Calu3 (cell line): ENCODE measurements at places on chromosomes 3 and 15. TPM values are rescaled to one million over a fixed set of nuclear protein-coding genes. Genes with fewer than 3 reads are reported as not detected.
A peak's percentile ranks its signal among the peaks of the same experiment; 100 is the strongest.

- DNase-seq = no peak
Measured at GRCh38 chr15:100988297-100988696, 69.1 kb downstream of the LRRK1 start.

GRCh38 chr15:74783072-74783807 is 1.4 kb downstream of the CSK start:
- peak; percentile 35 for DNase-seq

DNA sequence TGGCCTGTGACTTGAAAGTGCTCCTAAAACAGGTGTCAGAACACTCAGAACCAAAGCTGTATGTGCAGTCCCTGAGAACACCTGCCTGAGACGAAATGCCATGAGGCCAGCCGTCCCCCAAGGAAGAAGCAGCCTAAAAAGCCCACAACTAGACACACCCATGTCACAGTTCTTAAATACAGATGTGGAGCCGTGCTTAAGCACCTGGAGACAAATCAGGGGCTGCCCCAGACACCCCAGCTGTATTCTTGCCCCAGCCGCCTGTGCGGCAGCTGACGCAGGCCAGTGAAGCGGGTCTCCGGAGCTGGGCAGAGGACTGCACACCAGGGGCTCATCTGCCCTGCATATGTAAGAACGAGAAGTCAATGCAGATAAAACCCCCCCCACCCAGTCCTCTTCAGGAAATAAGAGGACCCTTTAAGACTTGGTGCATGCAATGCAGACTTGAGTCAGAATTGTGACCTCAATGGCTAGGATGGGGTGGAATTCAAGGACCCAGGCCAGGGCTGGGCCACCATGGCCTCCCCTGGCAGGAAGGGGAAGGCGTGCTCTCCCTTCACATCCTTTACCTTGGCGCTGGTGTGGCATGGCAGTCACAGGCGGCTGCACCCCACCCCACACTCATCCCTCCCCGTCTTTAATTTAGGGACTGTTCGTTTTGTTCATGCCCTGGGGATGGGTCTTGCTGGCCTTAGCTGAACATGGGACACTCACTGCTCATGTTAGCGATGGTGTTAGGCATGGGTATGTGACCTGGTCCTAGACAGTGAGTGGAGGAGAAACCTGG is 27.7 kb upstream of the PLXNA1 start:
- DNase-seq = no peak

The OR5K2 gene
- not detected in 2 replicates for total RNA-seq

The IGDCC3 gene
- total RNA-seq = not detected in 2 replicates

The CCRL2 gene
- 0.54 TPM in 1 of 2 replicates, not detected in the other for total RNA-seq

The AADACL2 gene
- not detected in 2 replicates for total RNA-seq

- no peak for DNase-seq
Measured at GRCh38 chr3:170852324-170852723, 17.7 kb downstream of the RPL22L1 start.

The GPR87 gene
- 1.2 and 1.5 TPM in 2 replicates for total RNA-seq

DNA sequence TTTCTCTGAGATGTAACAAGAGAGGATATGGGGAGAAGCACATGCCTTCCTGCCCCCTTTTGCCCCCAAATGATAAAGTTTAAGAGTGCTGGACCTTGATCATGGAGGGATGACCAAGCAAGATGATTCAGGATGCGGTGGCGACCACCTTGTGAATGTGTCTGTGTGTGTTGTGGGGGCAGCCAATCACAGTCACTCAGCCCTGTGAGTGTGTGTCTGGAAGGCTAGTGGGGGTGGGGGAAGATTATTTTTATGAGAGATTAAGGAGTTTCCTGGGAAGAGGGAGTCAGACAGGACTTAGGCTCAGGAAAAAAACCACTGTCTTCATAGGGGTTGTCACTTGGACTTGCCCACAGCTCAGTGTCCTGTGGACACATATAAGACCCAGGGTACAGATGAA is 57.8 kb upstream of the KY start:
- DNase-seq = no peak

The SLC15A2 gene
- 4.6 and 10.7 TPM in 2 replicates for total RNA-seq

DNA sequence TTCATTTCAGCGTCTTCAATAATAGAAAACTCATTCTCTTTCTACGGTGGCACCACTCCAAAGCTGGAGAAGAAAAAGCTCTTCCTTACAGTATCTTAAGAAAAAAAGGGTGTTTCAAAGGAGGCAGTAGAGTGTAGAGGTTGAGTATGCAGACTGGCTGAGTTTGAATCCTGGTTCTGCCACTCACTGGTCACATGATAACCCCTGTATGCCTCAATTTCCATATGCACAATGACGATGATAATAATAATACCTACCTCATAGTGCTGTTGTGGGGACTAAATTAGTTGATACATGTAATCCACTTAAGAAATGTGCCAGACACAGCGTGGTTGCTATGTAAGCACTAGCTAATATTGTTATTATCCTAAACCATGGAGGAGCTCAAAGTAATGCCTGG is 4.5 kb downstream of the ANP32A start:
- DNase-seq = no peak

The LRRC31 gene
- 2.8 and 3.3 TPM in 2 replicates for total RNA-seq

The GRAMD1C gene
- 5.0 and 6.3 TPM in 2 replicates for total RNA-seq

The CIDEC gene
- 0.71 and 1.3 TPM in 2 replicates for total RNA-seq

DNA sequence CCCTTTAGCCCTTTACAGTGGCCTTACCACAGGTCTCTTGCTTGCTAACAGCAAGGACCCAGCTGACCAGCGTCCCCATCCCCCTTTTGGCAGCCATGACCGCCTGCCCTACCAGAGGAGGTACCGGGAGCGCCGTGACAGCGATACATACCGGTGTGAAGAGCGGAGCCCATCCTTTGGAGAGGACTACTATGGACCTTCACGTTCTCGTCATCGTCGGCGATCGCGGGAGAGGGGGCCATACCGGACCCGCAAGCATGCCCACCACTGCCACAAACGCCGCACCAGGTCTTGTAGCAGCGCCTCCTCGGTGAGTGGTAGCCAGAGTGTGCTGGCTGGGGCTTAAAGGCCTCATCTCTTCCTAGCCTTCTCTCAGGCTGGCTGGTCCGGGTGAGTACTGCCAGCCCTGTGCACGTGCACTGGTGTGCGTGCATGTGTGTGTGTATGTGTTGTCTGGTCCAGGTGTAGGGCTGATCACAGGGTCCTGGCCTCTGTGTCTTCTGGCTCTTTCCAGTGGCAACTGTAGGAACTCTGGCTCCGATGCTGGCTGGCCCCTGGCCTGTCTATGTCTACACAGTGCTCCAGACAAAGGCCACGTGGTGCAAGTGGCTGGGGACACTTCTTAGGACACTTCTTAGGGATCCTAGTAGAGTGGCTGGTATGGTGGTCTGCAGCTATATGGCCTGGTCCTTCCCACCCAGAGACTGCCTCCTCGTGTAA is 4.4 kb downstream of the CLK3 start:
- DNase-seq = no peak

DNA sequence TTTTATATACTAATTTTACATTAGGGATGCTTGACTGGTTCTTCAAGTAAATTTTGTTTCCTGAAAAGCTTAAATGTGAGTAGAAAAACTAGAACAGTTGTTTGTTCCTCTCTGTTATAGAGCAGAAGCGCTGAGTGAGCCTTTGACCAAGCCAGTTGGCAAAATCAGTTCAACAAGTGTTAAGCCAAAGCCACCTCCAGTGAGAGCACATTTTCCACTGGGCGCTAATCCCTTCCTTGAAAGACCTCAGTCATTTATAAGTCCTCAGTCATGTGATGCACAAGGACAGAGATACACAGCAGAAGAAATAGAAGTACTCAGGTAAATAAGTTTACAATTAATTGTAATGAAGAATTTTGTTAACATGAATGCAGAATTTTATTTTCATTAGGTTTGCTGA is 14.6 kb downstream of the CAPN7 start:
- DNase-seq = no peak

- no peak for DNase-seq
Measured at GRCh38 chr3:185059766-185060165, 93.1 kb downstream of the C3orf70 start.

The LINS1 gene
- 25.0 and 25.2 TPM in 2 replicates for total RNA-seq

DNA sequence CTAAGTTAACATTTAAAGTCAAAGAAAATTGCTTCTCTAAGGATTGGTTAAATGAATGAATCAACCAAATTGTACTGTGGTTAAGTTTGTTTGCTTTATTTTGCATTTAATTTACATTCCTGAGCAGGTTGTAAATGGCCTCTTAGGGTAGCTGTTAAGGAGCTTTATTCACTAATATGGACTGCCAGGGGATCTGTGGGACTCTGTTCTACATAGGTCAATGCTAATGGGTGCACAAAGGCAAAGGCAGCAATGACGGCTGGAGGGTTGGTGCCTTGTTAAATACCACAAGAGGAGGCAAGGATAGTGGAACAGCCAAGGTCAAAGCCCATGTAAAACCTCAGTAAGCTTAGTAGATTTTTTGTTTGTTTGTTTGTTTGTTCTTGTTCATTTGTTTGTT is 89.3 kb upstream of the P2RY1 start:
- DNase-seq = no peak

The FBXW12 gene
- total RNA-seq = not detected in 2 replicates

DNA sequence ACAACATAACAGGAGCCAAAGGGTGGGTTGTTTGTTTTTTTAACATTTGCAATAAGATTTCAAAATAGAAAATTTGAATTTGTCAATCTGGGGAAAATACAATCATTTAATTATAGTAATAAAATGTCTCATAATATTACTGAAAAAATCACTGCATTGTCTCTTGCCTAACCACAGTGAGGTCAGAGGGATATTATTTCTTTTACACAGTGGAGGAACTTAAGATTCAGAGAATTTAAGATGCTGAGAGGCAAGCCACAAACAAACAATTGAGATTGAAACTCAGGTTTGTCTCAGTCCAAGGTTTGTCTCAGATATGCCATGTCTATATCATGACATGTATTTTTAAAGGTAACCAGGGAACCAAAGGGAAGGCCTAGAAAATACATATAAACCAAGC is 428.7 kb downstream of the FOXP1 start:
- DNase-seq = no peak

The GOLGA8K gene
- total RNA-seq = not detected in 2 replicates
